8988T (cell line): ENCODE measurements at places on chromosomes 5 and 9.
A peak's percentile ranks its signal among the peaks of the same experiment; 100 is the strongest.

GRCh38 chr5:91381774-91382359 is 1.2 kb downstream of the ARRDC3 start:
- peak; percentile 47 for DNase-seq

DNA sequence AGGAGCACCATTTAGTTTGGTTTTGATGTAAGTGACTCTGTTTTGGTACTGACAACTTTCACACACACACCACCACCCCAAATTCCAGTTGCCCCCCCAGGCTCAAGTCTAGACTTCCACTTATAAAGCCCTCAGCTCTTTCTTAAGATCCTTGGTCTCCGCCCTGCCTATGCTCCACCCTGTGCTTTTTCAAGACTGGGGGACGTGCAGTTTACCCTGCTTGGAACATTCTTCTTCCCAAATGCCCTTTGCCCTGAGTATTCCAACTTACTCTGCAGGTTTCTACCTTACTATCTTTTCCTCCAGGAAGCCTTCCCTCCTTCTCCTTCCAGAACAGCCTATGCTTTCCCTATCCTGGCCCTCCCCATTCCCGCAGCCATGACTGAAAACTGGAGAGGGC is 1.5 kb upstream of the TRIM14 start:
- DNase-seq, result no peak

DNA sequence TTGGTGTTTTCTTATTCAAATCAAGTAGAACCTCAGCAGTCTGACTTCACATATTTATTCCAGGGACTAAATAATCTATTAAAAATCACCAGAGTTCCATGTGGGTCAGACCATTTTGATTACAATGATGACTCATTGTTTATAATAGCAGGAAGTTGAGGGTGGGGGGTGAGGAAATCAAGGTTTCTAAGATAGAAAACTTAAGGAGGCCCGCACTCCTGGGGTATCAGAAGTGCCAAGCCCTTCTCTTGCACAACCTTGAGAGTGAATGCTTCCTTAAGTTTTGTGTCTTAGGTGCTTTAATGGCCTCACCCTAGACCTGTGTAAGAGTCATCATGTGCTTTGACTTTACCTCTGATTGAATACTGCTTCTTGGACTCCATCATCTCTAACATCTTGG is 31.9 kb upstream of the NPR3 start:
- DNase-seq, result no peak

DNA sequence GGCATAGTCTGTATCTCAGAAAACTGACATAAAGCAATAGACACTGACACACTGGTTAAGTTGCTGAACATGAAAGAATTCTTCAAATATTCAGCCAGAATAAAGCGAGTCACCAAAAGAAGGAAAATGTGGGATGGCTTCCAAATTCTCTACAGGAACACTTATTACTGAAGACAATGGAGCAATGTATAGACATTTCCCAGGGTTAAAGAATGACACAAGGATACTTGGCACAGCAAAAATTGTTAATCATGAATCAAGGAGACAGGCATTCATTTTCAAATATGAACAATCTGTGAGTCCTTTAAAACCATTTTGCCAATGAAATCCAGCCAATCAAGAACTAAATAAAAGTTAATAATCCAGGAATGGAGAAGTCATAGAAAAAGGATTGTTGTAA is 92.5 kb downstream of the MTX3 start:
- DNase-seq, result no peak

DNA sequence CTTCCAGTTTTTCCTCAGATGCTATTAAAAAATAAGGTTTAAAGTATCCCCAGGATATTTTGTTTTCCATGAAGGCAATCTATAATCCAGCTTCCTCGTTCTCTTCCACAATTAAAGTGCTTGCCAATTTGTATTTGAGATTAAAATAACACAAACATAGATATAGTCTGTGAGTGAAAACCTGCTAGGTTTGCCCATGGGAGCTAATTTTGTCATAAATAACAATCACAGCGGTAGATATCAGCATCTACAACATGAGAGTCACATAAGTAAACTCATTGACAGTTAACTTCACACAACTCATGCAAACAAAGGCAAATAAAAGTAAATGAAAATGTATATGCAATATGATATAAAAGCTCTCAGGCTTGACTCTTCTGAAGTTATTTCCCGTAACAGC is 29.2 kb upstream of the RASGRF2 start:
- no peak for DNase-seq

GRCh38 chr9:108885643-108886348 is 23.7 kb downstream of the ACTL7A start:
- no peak for DNase-seq

- DNase-seq, result no peak
Observed at GRCh38 chr9:129411501-129412175, 209.3 kb downstream of the C9orf50 start.

- DNase-seq, result no peak
Observed at GRCh38 chr5:52770287-52770939, 17.3 kb upstream of the ITGA1 start.

DNA sequence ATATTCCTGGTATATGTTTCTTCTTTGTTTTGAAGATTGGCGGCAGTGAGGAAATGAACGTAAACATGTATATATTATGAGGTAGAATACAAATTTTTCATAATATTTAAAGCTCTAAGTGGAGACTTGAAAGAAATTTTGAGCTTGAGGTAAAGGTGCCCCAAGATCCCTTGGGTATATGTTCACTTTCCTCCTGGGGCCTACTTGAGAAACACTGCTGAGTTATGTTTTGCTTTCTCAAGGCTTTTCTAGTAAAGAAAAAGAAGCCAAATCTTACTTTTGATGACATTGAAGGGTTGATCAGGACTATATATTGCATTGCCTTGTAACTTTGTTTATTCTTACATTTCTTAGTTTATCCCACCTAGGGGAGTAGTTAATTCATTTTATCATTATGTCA is 30.7 kb downstream of the AP3S1 start:
- no peak for DNase-seq

DNA sequence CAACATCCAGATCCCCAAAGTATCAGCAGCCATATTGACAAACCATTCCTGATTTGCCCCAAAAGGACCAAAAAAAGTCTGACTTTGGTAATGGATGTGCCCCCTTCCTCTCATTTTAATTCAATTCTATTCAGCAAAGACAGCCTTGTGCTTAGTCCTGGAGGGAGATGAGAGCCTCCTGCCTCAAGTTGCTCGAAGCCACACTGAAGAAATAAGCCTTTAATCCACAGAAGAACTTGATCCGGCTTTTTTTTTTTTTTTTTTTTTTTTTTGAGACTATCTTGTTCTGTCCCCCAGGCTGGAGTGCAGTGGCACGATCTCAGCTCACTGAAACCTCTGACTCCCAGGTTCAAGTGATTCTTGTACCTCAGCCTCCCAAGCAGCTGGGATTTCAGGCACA is 8.4 kb upstream of the PAX5 start:
- no peak for DNase-seq

DNA sequence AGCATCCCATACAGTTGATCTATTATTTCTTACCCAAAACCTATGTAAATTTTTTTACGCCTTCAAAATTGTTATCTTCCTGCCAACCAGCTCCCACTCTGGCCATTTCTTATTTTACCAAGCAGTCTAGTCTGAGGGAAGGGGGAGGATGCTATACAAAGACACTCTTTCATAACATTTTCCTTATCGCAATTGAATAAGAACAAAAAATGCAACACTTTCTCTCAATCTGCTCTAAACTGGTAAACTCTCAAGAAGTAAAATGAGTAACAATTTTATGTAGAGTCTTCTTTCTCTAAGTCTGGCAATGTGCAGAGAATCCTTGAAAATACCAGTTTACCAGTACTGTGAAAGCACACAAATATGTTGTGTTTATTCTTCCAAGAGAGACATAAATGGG is 1216.3 kb downstream of the PTPRD start:
- DNase-seq, result no peak

GRCh38 chr9:108241384-108242073 is 614.3 kb downstream of the ACTL7B start:
- no peak for DNase-seq

- DNase-seq, result no peak
Observed at GRCh38 chr9:81607593-81608288, 81.6 kb downstream of the TLE1 start.

DNA sequence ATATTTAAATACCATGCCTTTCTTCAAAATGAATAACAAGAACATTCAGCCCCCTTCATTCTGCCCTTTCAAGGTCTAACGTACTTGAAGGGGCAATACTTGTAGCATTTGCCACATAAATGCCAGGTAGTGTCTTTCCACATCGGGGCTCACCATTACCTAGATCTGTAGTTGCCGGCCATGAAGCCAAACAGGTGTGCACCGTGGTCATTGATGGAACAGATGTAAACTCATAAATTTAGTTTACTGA is 193.0 kb downstream of the CD180 start:
- no peak for DNase-seq

GRCh38 chr5:16007750-16008415 is 171.7 kb downstream of the MARCHF11 start:
- no peak for DNase-seq

- no peak for DNase-seq
Observed at GRCh38 chr5:141997358-141997960, 15.4 kb downstream of the GNPDA1 start.

DNA sequence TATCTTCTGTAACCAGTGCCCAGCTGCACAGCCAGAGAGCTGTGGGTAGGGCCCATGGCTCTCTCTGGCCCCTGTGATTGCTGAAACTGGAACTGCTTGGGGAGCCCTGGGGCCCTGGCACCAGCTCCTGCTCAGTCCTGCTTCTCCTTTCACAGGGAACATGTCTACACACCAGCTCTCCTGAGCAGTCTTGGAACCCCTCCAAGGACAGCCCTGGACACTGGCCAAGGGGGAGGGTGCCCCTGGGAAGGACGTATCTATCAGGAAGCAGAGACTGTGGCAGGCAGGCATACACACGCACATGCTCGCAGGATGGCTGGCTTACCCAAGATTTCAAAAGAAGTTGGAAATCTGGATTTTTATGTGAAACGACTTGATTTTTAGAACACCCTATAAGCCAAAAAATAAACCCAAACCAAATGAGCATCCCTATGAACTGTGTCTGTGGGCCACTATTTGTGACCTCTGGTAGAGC is 8.8 kb upstream of the TRAF1 start:
- no peak for DNase-seq

- no peak for DNase-seq
Observed at GRCh38 chr5:20041326-20042274, 53.6 kb upstream of the CDH18 start.

DNA sequence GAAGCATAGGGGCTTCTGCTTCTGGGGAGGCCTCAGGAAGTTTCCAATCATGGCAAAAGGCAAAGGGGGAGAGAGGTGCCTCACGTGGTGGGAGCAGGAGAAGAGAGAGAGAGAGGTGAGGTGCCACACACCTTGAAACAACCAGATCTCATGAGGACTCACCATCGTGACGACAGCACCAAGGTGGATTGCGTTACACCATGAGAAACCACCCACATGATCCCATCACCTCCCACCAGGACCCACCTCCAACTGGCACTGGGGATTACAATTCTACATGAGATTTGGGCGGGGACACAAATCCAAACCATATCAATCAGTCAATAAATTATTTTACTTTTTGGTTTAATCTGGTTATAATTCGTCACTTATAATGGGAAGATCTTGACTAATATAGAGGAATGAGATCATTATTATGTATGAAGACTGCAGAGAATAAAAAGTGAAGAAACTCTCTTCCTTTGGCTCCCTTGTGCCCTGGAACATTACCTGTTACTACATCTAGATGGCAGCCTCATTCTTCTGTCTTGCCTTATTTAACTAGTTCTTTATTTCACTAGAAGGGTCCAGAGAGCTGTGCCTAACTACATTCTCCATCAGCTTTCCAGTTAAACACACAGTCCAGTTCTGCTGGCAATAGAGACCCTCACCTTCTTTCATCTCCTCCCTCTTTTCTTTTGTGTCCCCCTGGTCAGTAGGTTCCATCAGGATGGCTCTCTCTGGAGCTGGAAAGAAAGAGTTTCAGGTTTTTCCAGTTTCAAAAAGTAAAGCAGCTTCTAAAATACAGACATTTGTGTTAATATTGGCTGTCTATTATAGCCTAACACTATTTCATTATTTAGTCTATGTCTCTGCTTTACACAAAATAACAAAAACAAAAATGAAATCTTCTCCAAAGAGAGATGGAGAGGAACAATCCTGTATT is 21.7 kb upstream of the SPINK7 start:
- DNase-seq, result no peak

- no peak for DNase-seq
Observed at GRCh38 chr9:135218331-135219225, 131.1 kb downstream of the OLFM1 start.

DNA sequence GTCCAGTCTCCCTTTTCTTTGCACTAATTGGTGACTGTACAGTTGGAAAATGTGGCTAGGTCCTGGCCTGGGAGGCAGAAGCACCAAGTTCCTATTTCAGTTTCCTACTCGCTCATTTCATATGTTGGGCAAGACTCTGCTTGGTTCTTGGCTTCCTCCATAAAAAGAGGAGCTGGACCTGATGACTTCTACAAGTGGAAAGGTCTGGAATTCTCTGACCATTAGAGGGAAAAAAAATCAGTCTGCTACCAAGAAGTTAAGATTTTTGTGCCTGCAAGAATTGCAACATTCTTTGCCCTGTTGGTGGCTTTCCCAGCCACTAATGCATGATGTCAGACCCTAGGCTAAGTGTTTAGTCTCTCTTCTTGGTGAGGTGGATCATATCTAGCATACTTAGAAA is 91.5 kb downstream of the WDR41 start:
- no peak for DNase-seq

- DNase-seq, result no peak
Observed at GRCh38 chr9:93092251-93092991, 3.6 kb upstream of the CARD19 start.

DNA sequence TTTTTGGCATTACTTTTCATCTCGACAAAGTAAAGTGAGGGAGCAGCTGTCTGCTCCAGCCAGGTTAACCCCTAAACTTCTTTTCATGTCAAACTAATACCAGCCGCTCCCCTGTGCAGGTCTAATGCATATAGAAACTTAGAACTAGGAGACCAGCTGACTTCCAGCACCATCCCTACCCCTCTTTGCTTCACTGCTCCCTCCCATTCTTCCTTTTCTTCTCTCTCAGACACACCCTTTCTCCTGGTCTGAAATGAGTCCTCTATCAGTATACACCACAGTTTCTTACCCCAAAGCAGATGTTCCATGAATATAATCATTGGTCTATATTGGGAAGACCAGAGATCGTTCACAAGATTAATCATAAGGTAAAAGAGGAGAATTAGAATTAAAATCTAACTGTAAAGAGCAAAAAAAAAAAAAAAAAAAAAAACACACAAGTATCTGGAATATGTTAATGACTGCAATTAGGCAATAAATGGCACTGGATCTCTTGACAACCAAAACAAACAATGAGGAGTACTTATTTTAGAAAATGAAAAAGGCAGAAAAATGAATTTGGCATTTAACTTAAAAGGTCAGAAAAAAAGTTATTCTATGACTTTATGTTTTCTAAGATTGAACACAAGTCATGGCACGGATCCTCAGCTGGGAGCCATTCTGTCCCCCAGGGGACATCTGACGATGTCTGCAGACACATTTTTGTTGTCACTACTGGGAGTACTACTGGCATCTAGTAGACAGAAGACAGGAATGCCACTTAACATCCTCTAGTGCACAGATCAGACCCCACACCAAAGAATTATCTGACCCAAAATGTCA is 209.8 kb downstream of the PJA2 start:
- no peak for DNase-seq

GRCh38 chr5:1107167-1108022 is 4.5 kb downstream of the SLC12A7 start:
- DNase-seq, result no peak

GRCh38 chr5:173523388-173523787 is 93.1 kb downstream of the BOD1 start:
- DNase-seq, result no peak
